M059J (cell line): ENCODE measurements at places on chromosomes 5 and 9. TPM values are rescaled to one million over a fixed set of nuclear protein-coding genes. Genes with fewer than 3 reads are reported as not detected.

BAAT gene
- total RNA-seq = not detected in 2 replicates

NFIL3 gene
- 15.4 and 20.6 TPM in 2 replicates for total RNA-seq

OMD gene
- not detected in 2 replicates for total RNA-seq

GRCh38 chr5:103217101-103217500 lies 41.5 kb upstream of the MACIR start:
- DNase-seq = no peak

DNA sequence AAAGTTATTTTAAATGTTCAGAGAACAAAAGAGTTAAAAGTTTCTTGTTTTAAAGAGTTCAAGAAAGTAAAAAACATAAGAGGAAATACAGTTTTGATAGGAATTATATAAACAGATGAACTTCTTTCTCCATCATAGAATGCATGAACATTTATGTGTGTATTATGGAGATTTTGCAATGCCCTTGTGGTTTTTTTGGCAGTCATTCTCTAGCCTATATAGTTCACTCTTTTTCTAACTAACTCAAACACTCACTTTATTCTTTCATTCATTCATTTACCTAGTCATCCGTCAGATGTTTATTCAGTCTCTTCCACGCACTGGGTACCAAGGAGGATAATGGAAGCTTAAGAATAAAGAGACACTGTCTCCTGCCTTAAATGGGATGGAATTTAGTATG lies 195.9 kb upstream of the VLDLR start:
- DNase-seq = no peak

GRCh38 chr5:61575103-61575502 lies 243.0 kb downstream of the ZSWIM6 start:
- peak; percentile 76 for DNase-seq

GRCh38 chr5:132770476-132771159 lies 6.4 kb downstream of the SEPTIN8 start:
- DNase-seq = no peak

GRCh38 chr5:106862450-106863193 lies 808.1 kb downstream of the EFNA5 start:
- DNase-seq = peak; percentile 41

DNA sequence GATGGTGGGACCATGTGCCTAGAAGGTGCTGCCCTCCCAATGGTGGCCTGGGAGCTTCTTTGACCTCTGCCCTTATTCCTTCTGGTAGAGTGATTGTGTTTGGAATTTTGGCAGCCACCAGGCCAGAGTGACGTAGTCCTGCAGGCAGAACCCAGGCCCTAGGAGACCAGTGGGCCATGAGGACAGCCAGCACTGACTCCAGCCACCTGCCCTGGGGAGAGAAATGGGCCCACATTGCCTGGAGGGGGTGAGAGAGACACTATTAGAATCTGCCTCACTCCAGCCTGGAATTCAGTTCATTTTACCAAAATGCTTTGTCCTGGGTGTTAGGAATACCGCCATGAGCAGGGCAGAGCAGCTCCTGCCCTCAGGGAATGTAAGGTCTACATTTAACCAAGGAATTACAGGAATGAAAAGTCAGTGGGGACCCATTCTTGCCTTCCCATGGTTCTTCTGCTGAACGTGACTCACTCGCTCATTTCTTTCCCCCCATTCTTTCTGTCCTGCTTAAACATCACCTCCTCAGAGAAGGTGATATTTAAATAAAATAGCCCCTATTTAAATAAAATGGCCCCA lies 5.5 kb upstream of the COL27A1 start:
- DNase-seq = peak; percentile 74

- no peak for DNase-seq
Measured at GRCh38 chr5:110475529-110475928, 250.9 kb downstream of the TMEM232 start.
